Panc1 (cell line): ENCODE measurements at places on chromosomes 4 and X.

DNA sequence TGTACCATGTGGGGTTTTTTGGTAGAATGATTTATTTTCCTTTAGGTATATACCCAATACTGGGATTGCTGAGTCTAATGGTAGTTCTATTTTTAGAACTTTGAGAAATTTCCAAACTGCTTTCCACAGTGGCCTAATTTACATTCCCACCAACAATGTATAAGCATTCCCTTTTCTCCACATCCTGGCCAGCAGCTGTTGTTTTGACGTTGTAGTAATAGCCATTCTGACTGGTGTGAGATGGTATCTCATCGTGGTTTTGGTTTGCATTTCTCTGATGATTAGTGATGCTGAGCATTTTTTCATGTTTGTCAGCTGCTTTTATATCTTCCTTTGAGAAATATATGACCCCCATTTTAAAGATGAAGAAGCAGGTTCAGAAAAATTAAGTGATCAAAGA lies 153.7 kb downstream of the CBR4 start:
- DNase-seq, result no peak

GRCh38 chr4:118883861-118884260 lies 4.8 kb upstream of the SYNPO2 start:
- DNase-seq, result no peak

- no peak for DNase-seq
Measured at GRCh38 chrX:133175162-133175561, 43.0 kb downstream of the TFDP3 start.

DNA sequence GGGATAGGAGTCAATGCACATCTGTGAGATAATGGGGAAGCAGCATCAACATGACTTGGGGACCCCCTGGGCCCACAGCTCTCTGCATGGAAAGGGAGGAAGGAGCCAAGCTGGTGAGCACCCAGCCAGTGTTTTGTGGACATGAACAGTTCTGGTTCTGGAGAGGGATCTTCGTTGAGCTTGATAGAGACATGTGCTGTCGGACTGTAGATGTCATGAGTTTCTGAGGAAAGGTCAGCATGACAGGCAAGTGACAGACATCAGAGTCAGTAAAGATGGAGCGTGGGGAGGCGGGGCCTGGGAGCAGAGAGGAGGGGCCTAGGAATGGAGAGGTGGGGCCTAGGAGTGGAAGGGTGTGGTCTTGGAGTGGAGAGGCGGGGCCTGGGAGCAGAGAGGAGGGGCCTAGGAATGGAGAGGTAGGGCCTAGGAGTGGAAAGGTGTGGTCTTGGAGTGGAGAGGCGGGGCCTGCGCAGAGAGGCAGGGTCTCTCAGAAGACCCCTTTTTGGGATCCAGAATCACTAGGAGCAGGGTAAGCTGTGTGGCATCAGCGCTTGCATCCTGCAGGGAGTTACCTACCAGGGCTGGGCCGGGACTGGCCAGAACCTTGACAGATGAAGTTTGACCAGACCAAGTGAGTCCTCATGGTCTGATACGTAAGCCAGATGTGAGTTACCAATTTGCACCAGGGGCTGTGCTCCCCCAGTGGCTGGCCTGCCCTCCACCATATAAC lies 33.7 kb downstream of the PIGG start:
- no peak for DNase-seq

- no peak for DNase-seq
Measured at GRCh38 chrX:155966876-155967275, 30.6 kb upstream of the IL9R start.

DNA sequence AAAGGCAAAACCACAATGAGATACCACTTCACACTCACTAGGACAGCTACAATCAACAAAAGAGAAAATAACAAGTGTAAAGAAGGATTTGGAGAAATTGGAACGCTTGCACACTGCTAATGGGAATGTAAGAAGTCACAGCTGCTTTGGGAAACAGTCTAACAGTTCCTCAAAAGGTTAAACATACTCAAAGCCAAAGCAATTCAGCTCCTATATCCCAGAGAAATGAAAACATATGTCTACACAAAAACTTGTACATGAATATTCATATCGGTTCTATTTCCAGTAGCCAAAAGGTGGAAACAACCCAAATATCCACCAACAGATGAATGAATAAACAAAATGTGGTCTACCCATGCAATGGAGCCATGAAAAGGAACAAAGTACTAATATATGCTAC lies 64.0 kb downstream of the TEC start:
- no peak for DNase-seq

DNA sequence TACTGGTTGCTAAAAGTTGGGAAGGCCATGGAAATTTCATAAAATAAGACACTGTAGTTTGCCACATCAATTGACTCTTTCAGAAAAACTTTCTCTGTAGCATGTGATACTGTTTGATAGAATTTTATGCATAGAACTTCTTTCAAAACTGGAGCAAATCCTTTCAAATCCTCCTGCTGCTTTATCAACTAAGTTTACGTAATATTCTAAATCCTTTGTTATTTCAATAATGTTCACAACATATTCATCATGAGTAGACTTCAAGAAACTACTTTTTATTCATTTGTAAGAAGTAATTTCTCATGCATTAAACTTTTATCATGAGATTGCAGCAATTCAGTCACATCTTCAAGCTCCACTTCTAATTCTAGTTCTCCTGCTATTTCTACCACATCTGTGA lies 199.3 kb downstream of the PCDH18 start:
- no peak for DNase-seq

DNA sequence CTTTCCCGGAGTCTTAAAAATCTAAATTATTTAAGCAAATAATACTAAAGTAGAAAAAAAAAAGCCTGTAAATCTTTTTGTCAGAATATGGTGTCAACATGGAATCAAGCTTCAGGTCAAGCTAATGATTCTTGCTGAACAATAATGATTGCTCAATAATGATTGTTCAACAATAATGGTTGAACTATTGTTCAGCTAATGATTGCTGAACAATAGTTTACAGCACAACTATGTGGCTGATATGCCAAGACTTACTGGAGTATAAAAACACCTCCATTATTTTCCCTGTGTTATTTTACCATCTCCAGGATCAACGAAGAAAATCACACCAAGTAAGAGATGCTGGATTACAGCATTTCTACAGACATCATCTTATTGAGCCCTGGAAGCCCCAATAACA lies 35.1 kb upstream of the SMIM31 start:
- no peak for DNase-seq

- no peak for DNase-seq
Measured at GRCh38 chr4:102606261-102606660, 105.1 kb downstream of the NFKB1 start.

GRCh38 chr4:118175506-118175905 lies 141.2 kb downstream of the NDST3 start:
- DNase-seq, result no peak

GRCh38 chr4:118711052-118711451 lies 25.9 kb downstream of the METTL14 start:
- no peak for DNase-seq

- DNase-seq, result no peak
Measured at GRCh38 chr4:41361794-41362526, 105.2 kb downstream of the UCHL1 start.
